ENCODE measurements at places on chromosomes 4 and X.

DNA sequence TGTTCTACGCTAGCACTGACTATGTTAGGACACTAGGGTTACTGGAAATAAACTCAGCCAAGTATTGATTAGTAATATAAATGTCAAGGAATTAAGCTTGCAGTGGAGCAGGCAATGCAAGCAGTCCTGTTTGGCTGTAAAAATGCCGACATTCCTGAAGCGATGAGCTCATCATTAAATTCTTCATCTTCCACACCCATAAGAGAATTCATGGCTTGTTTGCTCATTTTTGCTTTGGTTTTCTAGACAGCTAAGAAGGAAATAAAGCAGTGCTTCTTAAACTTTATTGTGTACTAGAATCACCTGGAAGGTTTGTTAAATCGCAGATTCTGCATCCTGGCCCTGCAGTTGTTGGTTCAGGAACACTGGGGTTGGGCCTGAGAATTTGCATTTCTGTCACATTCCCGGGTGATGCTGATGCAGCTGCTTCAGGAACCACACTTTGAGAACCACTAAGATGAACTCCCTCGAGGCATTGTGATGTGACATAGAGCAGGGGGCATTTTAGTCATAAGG is 17.8 kb downstream of the ANXA3 start:
- no peak for DNase-seq

DNA sequence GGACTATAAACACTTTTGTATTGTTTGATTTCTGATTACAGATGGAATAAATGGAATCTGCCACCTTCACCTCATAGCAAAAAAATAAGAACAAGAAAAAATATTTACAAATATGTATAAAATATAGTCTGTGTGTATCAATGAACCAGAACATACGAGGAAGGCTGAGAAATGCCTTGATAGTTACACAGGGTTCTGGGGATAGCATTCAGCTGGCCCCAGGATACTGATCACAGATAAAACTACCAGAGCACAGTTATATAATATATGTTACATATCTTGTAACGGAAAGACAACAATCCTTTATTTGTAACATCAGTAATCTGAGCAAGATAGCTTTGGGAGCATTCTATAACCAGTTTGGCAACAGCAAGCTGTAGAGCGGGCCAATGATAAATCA is 1075.1 kb upstream of the GRID2 start:
- DNase-seq, result no peak

- no peak for DNase-seq
Measured at GRCh38 chr4:35163168-35163567, 1081.1 kb downstream of the ARAP2 start.

DNA sequence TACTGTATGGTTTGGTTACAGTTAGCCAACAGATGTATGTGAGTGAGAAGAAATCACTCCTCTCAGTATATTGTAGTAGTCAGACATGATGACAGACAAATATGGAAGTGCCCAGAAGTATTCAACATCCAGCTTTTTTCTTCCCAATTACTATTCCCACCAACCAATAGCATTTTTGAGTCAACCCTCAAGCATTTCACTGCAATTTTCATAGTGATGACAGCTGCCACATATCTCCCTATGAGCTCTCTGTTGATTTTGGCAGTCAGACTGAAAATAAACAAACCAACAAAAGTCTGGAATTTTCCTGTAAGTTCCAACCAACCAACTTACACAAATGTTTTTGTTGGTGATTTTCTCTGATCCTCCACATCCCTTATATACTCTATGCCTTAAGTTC is 8.2 kb upstream of the TRAM1L1 start:
- no peak for DNase-seq

All from T-helper 2 cell (primary cell).